ENCODE measurements at places on chromosomes 11 and 22.

- no peak for DNase-seq
These were observed 210.5 kb downstream of the CTTN start for GRCh38 chr11:70608568-70609470.

DNA sequence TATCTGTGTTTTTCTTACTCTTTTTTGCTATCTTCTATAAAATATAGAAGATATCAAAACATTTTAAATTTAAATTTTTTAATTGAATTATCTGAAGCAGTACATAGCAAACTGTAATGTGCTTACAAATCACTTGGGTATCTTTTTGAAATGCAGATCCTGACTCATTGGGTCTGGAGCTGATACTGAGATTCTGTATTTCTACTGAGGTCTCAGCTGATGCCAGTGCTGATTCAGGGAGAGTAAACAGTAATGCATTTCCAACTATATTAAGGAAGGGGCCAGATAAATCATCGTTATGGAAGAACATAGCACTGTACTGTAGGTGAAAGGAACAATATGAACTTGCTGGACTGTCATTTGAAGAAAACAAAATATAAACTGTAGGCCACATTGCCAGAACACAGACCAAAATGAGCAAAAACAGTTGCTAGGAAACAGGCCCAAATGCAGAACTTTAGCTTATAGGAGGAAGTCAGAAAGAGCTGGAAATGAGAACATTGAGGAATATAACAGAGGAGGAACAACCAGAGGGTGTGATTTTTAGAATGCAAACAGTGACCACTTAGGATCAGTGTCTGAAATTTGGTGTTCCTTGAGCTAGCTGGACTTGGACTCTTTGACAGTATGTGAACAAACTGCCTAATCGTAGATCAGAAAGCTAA, 3.3 kb downstream of the ARL14EP start:
- no peak for DNase-seq

- no peak for DNase-seq
These were observed 37.7 kb upstream of the MMP12 start for GRCh38 chr11:102912482-102912830.

- DNase-seq = no peak
These were observed 30.9 kb downstream of the IGLL1 start for GRCh38 chr22:23549198-23549595.
